Motor neuron (in vitro differentiated cells): ENCODE measurements at places on chromosomes 5 and 9. TPM values are rescaled to one million over a fixed set of nuclear protein-coding genes. Genes with fewer than 3 reads are reported as not detected.

Gene IRX4
- not detected in 2 replicates for total RNA-seq

Gene ETF1
- 56.1 and 61.6 TPM in 2 replicates for total RNA-seq

Gene SYNPO
- total RNA-seq = 0.32 and 0.46 TPM in 2 replicates

Gene SNCB
- total RNA-seq = 2.7 and 3.1 TPM in 2 replicates

Gene TRUB2
- 37.4 and 44.9 TPM in 2 replicates for total RNA-seq

Gene TYRP1
- not detected in 2 replicates for total RNA-seq

Gene PIP5K1B
- 2.4 and 2.5 TPM in 2 replicates for total RNA-seq

Gene WNT8A
- total RNA-seq = not detected in 2 replicates

Gene PDLIM4
- 68.2 and 71.6 TPM in 2 replicates for total RNA-seq

Gene FIBCD1
- 0.43 and 1.7 TPM in 2 replicates for total RNA-seq

Gene ANKRD33B
- 5.5 and 5.6 TPM in 2 replicates for total RNA-seq

Gene ZDHHC12
- total RNA-seq = 9.6 and 10.9 TPM in 2 replicates

Gene MYO10
- 22.3 and 24.2 TPM in 2 replicates for total RNA-seq

Gene PTCH1
- 15.5 and 29.0 TPM in 2 replicates for total RNA-seq

Gene IDNK
- 4.0 and 5.2 TPM in 2 replicates for total RNA-seq

Gene TSLP
- total RNA-seq = 0.36 and 0.37 TPM in 2 replicates

Gene FAM200C
- 10.2 and 10.4 TPM in 2 replicates for total RNA-seq

Gene ENC1
- 45.9 and 48.7 TPM in 2 replicates for total RNA-seq

Gene STK10
- 23.3 and 31.1 TPM in 2 replicates for total RNA-seq

Gene MTREX
- total RNA-seq = 76.5 and 82.1 TPM in 2 replicates

Gene ANKHD1
- total RNA-seq = 105 and 110 TPM in 2 replicates

Gene SPINK7
- 0.50 and 1.9 TPM in 2 replicates for total RNA-seq

Gene UGT3A1
- not detected in 2 replicates for total RNA-seq

Gene ENHO
- 20.0 and 24.0 TPM in 2 replicates for total RNA-seq

Gene CER1
- total RNA-seq = 0.31 and 0.62 TPM in 2 replicates

Gene GOLM1
- total RNA-seq = 47.1 and 50.9 TPM in 2 replicates

Gene PTPDC1
- total RNA-seq = 11.9 and 12.8 TPM in 2 replicates

Gene TGFBR1
- 69.5 and 71.7 TPM in 2 replicates for total RNA-seq

Gene TMEFF1
- total RNA-seq = not detected in 2 replicates

Gene HAND1
- not detected in 2 replicates for total RNA-seq

Gene VCAN
- 59.2 and 61.4 TPM in 2 replicates for total RNA-seq

Gene SLCO4C1
- total RNA-seq = 0.11 and 0.13 TPM in 2 replicates

Gene SPATA31C1
- total RNA-seq = 0.08 and 0.18 TPM in 2 replicates
